ENCODE measurements at places on chromosomes 2 and 18.

- no peak for DNase-seq
Measured at GRCh38 chr2:172350839-172351479, 76.4 kb upstream of the ITGA6 start.

- DNase-seq = no peak
Measured at GRCh38 chr2:131153529-131153928, 48.4 kb downstream of the PLEKHB2 start.

GRCh38 chr2:13682540-13683272, 949.8 kb upstream of the LRATD1 start:
- DNase-seq = no peak

DNA sequence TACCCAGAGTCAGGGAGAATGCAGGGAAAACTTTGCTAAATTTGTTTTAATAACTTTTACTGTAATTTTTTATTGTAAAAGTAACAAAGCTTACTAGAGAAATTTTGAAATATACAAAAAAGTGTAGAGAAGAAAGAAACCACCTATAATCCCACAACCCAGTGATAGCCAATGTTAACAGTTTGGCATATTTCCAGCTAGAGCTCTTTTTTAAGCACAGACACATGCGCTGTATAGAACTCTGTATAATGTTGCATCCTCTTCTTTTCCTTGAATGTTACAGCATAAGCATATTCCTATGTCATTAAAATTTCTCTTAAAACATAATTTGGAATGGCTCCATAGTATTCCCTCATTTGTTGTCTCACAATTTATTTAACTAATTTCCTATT, 37.4 kb upstream of the EPAS1 start:
- no peak for DNase-seq

- DNase-seq = no peak
Measured at GRCh38 chr18:45222180-45222579, 393.1 kb upstream of the SLC14A2 start.

DNA sequence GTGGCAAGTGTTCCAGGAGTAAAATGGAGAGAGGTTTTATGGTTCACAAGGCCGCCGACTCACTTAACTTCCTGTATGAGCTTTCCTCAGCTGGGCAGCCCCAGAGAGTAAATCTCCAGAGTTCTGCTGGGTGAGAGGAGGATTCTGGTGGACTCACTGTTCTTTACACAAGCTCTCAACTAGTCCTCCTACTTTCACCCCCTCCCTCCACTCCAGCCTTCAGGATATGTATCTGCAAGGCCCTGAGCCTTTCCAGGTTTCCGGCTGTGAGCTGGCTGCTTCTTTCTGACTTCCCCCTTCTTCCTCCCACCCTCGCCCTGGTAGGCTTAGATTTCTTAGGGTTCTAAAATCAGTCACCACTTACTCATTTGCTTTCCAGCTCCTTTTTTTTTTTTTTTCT, 34.0 kb downstream of the EML6 start:
- no peak for DNase-seq

- DNase-seq = no peak
Measured at GRCh38 chr2:15651367-15651727, 59.7 kb downstream of the DDX1 start.

- no peak for DNase-seq
Measured at GRCh38 chr2:101147971-101148370, 3.2 kb downstream of the TBC1D8 start.

GRCh38 chr2:181038796-181039195, 58.4 kb downstream of the UBE2E3 start:
- DNase-seq = no peak

DNA sequence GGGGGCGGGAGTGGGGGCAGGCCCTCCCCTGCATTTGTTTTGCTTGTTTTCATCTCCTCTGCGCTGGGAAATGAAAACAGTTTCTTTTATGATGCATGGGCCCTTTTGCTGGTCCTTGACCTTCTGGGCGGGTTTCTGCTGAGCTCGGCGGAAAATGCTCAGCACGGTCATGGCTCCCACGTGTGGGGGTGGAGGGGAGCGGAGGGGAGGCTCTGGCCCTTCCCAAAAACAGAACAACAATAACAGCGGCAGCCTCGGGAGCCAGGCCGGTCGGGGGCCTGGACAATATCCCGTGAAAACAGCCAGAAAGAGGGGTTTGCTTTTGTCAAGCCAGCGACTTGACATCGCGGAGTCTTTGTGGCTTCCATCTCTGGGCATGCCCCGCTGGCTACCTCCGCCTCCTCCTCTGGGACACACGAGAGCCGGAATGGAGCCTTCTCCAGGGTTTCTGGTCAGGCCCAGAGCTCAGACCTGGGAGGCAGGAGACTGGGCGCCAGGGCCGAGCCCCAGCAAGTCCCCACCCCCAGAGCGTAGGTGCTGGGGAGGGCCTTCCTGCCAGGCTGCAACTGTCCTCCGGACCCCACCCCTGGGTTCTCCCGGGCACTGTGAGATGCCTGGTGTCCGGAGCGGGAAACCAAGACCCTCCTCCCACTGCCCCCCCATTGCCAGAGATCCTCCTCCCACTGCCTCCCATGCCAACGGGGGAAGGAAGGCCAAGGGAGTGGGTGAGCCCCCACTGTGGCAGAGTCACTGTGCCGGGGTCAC, 35.9 kb upstream of the SNED1 start:
- DNase-seq = no peak

GRCh38 chr18:75083131-75083530, 125.8 kb downstream of the PTGR3 start:
- no peak for DNase-seq

DNA sequence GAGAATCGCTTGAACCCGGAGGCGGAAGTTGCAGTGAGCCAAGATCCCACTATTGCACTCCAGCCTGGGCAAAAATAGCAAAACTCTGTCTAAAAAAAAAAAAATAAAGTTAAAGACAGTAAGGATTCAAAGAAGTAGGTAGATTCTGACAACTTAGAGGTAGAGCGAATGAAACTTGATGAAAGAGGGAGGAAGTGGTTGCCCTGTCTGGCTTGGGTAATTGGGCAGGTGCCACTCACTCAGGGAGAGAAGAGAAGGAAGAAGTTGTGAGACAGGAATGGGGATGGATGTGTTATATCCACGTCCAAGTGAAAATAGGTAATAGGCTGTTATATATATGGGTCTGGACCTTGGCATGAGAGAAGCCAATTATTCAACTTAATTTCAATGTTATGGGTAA, 26.3 kb downstream of the NDC80 start:
- no peak for DNase-seq

DNA sequence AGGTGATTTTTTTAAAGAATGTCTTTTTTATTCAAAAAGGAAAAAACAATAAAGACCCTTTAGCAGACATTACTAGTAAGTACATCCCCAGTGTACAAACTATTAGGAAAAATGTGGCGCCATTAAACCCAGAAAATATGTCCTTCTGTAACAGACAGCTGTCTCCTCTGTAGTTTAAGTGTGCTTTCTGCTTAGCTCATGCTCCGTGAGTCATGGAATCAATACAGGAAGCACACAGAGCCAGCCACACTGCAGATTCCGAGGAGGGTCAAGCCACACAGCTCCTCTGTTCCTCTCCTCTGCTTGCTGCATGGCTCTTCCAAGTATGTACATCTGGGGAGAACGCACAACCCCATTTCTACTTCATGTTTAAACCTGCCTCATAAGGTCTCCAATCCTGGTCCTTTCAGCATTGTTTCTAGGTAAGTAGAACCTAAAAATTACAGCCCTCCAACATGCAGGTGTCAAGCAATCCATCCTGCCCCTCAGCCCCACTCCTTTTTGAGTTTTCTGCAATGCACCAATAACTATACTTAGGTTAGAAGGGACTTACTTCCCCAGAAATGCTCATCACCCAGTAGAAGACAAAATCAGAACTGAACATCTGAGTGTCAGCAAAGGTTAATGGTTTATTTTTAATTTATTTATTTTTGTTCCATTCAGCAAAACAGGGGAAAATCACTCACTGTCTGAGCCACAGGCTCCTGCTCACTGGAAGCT, 37.5 kb downstream of the ACVR1 start:
- no peak for DNase-seq

DNA sequence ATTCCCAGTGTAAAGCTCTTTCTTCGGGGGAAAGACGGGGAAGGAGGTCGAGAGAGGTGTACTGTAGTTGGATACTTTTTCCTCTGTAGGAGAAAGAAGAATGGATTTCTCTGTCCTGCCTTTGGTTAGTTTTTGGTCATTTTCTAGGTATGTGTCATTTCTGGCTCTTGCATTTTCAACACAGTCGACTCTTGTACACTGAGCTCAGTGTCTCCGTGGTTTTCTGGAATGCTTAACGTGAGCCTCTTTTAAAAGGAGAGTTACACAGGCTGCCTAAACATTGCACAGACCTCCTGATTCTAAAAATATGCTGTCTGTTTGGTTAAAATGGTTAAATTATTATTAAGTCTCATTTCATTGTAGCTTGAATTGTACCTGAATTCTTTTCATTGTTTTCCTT, 21.8 kb upstream of the GLS start:
- no peak for DNase-seq

All from activated T-cell treated with anti-CD3 and anti-CD28 coated beads for 4 hours (primary cell).